ENCODE measurements at places on chromosomes 13 and 19.

- no peak for DNase-seq
These were observed 33.2 kb downstream of the CCL25 start for GRCh38 chr19:8085598-8086408.

- no peak for DNase-seq
These were observed 393.0 kb downstream of the ITGBL1 start for GRCh38 chr13:101845245-101846020.

- DNase-seq = no peak
These were observed 1680.9 kb downstream of the OLFM4 start for GRCh38 chr13:54709546-54709945.

- DNase-seq = no peak
These were observed 15.2 kb upstream of the MTIF3 start for GRCh38 chr13:27465611-27466010.

- DNase-seq = no peak
These were observed 27.3 kb upstream of the ZNF681 start for GRCh38 chr19:23785982-23786381.

DNA sequence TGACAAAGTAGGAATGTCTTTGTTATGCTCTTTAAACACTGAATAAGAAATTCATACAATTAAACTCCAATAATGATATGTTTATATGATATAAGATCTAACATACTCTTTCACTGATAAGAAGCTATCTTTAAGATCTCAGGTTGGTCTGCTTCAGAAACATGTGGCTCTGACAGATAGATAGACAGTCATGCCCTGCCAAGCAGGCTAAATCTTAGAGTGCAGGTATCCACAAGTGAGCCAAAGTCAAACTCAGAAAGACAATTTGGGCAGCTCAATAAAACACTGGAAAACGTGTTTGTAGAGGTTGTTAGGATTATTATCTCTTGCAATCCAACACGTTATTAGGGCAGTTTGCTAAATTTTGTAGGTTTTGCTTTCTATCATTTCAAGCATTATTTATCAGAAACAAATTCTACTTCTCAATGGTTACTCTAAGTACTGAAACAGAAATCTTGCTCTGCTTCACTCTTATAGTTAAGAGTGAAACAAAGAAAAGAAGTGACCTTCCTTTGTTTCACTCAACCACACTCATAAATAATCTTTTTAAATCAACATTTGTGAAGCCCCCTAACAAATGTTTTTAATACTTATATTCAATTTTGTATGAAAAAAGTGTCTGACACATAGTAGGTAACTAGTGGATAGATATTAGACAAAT, 1255.6 kb downstream of the DIAPH3 start:
- no peak for DNase-seq

DNA sequence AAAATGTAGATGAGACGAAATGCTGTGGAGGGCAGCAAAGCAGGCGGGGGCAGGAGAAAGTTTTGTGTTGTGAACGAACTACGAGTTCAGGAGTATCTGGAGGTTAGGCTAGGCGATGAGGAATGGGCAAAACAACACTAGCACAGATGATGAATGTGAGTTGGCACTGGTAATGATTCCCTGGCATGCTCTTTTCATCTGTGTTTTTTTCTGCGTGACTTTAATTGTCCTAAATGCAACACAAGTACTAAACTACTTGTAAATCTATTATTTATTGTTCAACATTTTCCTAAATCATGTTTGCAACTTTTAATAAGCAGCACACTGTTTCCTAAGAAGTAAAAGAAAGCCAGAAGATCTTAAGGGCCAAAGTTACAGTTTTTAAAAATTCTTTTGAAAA, 19.2 kb downstream of the TNFSF13B start:
- DNase-seq = no peak

GRCh38 chr19:36152352-36153091, at the start of gene COX7A1:
TSS of gene COX7A1 (minus strand) at chr19:36152447. CDS start at chr19:36152407, 40 bp downstream.
- DNase-seq = no peak

Data from Ammon's horn (tissue), 1 donor.